Ovary (tissue), 10 donors: ENCODE measurements at places on chromosomes 3 and 15. TPM values are rescaled to one million over a fixed set of nuclear protein-coding genes. Genes with fewer than 3 reads are reported as not detected.

COMMD4 gene
- total RNA-seq = 30.9 TPM

GNAI2 gene
- total RNA-seq = 114 TPM

SNTN gene
- total RNA-seq = not detected

SEMA3G gene
- 3.7 TPM for total RNA-seq

SENP8 gene
- total RNA-seq = 2.7 TPM

GRCh38 chr3:79314544-79314943 is 453.3 kb downstream of the ROBO1 start:
- no peak for DNase-seq

DNA sequence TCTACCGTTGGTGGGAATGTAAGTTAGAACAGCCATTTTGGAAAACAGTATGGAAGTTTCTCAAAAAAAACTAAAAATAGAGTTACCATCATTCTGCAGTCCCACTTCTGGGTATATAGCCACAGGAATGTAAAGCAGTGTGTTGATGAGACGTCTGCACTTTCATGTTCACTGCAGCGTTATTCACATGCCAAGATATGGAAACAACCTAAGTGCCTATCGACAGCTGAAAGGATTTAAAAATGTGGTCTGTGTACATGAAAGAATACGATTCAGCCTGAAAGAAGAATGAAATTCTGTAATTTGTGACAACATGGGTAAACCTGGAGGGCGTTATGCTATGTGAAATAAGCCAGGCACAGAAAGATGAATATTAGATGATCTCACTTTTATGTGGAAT is 157.7 kb downstream of the THSD4 start:
- DNase-seq = no peak

DNA sequence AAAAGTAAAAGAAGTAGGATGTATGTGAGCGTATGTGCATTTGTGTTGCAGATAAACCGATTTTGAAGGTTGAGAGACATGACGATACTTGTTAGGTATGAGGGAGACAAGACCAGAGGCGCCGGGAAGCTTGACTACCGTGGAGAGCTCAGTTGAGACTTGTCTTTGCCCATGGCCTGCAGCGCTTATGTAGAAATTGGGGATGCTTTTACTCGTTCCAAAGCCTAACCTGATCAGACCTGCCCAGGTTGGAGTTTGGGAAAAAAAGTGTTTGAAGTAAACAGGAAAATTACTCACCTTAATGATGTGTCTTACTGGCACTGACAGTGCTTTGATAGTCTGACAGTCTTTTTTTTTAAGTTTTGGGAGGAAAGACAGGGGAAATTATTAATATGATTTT is 202.8 kb downstream of the TP63 start:
- DNase-seq = no peak

- no peak for DNase-seq
Measured at GRCh38 chr15:63876085-63876662, 42.4 kb upstream of the HERC1 start.

- DNase-seq = no peak
Measured at GRCh38 chr3:79844176-79844575, 76.4 kb upstream of the ROBO1 start.
